A549 treated with CpdA at 1 μM for 4 hours (cell line): ENCODE measurements at places on chromosomes 16 and 17. TPM values are rescaled to one million over a fixed set of nuclear protein-coding genes. Genes with fewer than 3 reads are reported as not detected.

CCDC137 gene
- 61.3 to 77.1 TPM (median 65.9 TPM) in 5 replicates for total RNA-seq

HID1 gene
- total RNA-seq = 6.6 to 8.5 TPM (median 7.2 TPM) in 5 replicates

BAHCC1 gene
- 12.9 to 18.2 TPM (median 15.4 TPM) in 5 replicates for total RNA-seq

PNMT gene
- total RNA-seq = not detected in 5 replicates

CCL4 gene
- not detected in 5 replicates for total RNA-seq

MSI2 gene
- 39.2 to 46.9 TPM (median 43.2 TPM) in 5 replicates for total RNA-seq

KRTAP16-1 gene
- total RNA-seq = not detected in 5 replicates

CRYM gene
- total RNA-seq = 1.3 to 2.3 TPM (median 1.9 TPM) in 5 replicates

PRSS8 gene
- total RNA-seq = 0.21 to 0.33 TPM (median 0.24 TPM) in 5 replicates

TPPP3 gene
- 8.4 to 13.5 TPM (median 11.8 TPM) in 5 replicates for total RNA-seq

KRT27 gene
- total RNA-seq = not detected in 5 replicates

TP53 gene
- total RNA-seq = 48.7 to 61.6 TPM (median 55.2 TPM) in 5 replicates
